Naive thymus-derived CD4-positive, alpha-beta T cell (primary cell): ENCODE measurements at places on chromosomes 3 and 15. TPM values are rescaled to one million over a fixed set of nuclear protein-coding genes. Genes with fewer than 3 reads are reported as not detected.

The PGBD4 gene
- total RNA-seq = 5.7 TPM

The THBS1 gene
- total RNA-seq = 8.5 TPM

The GFM1 gene
- total RNA-seq = 41.8 TPM

The SLC28A2 gene
- total RNA-seq = not detected in 2 replicates

The PCSK6 gene
- 0.87 TPM for total RNA-seq

The TRPM1 gene
- total RNA-seq = not detected in 2 replicates

The TMEM108 gene
- total RNA-seq = not detected

The MYEF2 gene
- 18.8 TPM for total RNA-seq

The PLA2G4D gene
- not detected for total RNA-seq

The SELENOK gene
- 45.4 and 51.1 TPM in 2 replicates for total RNA-seq

The TGM4 gene
- not detected for total RNA-seq

The GOLGA8T gene
- total RNA-seq = not detected

The NUP210 gene
- total RNA-seq = 156 and 164 TPM in 2 replicates

The LNP1 gene
- total RNA-seq = 2.4 TPM

The CASR gene
- total RNA-seq = not detected

The GOLGA6L22 gene
- not detected for total RNA-seq

The DCLK3 gene
- total RNA-seq = not detected

The RETNLB gene
- not detected for total RNA-seq

The MINAR1 gene
- total RNA-seq = 0.51 TPM

The CFAP92 gene
- 1.3 TPM for total RNA-seq

The GPX1 gene
- 116 TPM in 2 replicates for total RNA-seq

The AP4E1 gene
- 12.4 TPM for total RNA-seq

The TMEM41A gene
- 24.7 TPM for total RNA-seq

The OCA2 gene
- total RNA-seq = not detected

The TOPAZ1 gene
- not detected in 2 replicates for total RNA-seq

The CCR3 gene
- total RNA-seq = 2.4 TPM

The CCDC39 gene
- not detected in 2 replicates for total RNA-seq

The CCR2 gene
- total RNA-seq = 2.0 TPM

The DYNLT2B gene
- total RNA-seq = 19.1 and 20.8 TPM in 2 replicates

The SYNM gene
- 2.2 TPM in 2 replicates for total RNA-seq

The STRIT1 gene
- total RNA-seq = not detected
